ENCODE measurements at places on chromosomes 6 and 20.
A peak's percentile ranks its signal among the peaks of the same experiment; 100 is the strongest.

DNA sequence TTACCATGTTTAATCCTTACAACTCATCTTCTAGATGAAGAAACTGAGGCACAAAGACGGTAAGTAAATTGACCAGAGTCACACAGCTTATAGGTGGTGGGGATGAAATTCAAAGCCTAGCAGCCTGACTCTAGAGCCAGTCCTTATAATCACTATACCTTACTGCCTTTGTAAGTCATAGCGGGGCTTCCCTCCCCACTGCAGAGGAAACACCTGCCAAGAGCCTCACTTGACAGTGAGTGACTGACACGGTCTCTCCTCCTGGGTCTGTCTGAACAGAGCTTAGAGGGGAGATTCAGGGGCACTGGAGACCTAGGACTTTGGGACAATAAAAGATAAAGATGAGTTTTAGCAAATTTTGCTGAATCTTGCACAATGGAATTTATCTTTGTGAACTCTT lies 12.8 kb downstream of the SUN5 start:
- no peak for DNase-seq

DNA sequence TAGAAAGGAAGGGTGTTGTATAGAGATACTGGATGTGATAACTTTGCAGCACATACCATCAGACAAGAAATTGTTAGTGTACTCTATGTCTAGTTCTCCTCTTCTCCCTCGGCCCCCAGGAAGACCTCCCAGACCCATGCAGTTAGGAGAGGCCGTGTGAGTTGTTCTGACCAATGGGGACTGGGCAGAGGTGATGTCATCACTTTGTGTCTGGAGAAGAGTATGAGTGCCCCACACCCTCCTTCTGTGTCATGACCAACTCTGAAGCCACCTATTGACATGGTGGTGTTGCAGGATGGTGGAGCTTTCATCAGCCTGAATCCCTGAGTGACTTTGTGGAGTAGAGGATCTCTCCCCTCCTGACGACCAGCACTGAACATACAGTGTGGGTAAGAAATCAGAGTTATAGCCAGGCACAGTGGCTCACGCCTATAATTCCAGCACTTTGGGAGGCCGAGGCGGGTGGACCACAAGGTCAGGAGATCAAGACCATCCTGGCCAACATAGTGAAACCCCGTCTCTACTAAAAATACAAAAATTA lies 72.2 kb downstream of the IPCEF1 start:
- DNase-seq = no peak

- no peak for DNase-seq
These were observed 60.9 kb upstream of the SMIM8 start for GRCh38 chr6:87261534-87261933.

- DNase-seq = peak; percentile 68
These were observed 50.8 kb upstream of the FAM83D start for GRCh38 chr20:38875175-38875993.

GRCh38 chr6:166005401-166005943 lies 162.2 kb downstream of the TBXT start:
- no peak for DNase-seq

DNA sequence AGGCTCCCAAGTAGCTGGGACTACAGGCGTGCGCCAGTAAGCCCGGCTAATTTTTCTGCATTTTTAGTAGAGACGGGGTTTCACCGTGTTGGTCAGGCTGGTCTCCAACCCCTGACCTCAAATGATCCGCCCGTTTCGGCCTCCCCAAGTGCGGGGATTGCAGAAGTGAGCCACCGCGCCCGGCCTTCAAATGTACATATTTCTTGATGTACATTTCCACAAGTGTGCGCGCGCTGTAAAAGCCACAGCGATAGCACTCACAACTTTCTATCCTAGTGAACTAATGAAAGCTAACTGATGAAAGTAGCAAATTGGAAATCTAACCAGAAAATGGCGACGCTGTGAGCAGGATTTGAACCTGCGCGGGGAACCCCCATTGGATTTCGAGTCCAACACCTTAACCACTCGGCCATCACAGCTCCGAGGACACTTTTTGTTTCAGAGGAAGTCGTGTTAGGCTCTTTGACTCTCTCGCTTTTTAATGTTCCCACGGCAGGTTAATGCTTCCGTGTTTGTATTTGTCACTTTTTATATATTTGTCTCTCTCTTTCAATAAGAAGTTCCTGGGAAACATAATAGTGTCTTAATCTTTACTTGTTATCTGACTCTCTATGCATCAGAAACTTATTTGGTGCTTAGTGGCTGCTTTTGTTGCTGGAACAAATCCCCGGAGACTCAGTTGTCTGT lies 199.4 kb upstream of the ZNF184 start:
- peak; percentile 65 for DNase-seq

DNA sequence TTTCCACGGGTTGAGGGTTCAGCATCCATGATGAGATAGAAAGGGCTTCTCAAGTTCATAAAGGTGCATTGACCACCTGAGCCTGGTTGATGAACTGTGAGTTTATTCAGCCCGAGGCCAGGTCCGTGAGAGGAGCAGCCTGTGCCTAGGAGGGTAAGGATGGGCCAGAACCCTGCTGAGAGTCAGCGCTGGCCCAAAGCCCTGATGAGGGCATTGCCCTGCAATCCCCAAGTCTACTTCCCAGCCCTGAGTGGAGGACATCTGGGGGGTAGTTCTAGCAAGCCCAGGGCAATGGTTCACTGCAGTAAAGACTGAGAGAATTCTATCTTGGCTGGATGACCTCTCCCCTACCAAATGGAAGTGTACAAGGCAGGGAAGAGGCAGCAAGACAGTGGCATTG lies 123.3 kb upstream of the NXT1 start:
- no peak for DNase-seq

DNA sequence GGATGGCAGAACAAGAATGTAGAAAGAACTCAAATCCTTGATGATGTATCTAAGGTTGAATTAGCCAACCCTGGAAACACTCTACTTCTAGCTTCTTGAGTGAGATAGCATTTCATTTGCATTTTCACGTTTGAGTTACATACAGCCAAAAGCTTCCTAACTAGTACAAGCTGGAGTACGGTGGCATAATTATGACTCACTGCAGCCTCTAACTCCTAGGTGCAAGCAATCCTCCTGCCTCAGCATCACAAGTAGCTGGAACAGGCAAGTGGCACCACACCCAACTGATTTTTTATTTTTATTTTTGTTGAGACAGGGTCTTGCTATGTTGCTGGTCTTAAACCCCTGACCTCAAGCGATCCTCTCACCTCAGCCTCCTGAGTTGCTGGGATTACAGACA lies 36.5 kb upstream of the STK35 start:
- no peak for DNase-seq

GRCh38 chr6:50712291-50712690 lies 1.0 kb upstream of the TFAP2D start:
- DNase-seq = no peak

DNA sequence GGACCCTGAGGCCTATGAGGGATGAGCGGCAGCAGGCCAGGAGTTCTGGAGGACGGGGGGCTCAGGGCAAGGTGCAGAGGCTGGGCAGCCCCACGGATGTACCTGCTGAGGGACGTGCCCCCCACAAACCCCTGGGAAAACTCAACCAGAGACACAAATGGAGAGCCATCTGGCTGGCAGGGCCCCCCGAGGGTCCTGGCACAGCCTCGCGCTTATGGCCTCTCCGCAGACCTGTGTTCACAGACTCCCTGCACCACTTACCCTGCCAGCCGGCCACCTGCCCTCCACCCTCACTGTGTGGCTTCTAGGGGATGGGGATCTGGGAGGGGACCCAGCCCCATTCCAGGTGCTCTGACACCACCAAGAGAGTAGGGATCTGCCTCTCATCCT lies 3.4 kb upstream of the ZBTB46 start:
- DNase-seq = no peak

DNA sequence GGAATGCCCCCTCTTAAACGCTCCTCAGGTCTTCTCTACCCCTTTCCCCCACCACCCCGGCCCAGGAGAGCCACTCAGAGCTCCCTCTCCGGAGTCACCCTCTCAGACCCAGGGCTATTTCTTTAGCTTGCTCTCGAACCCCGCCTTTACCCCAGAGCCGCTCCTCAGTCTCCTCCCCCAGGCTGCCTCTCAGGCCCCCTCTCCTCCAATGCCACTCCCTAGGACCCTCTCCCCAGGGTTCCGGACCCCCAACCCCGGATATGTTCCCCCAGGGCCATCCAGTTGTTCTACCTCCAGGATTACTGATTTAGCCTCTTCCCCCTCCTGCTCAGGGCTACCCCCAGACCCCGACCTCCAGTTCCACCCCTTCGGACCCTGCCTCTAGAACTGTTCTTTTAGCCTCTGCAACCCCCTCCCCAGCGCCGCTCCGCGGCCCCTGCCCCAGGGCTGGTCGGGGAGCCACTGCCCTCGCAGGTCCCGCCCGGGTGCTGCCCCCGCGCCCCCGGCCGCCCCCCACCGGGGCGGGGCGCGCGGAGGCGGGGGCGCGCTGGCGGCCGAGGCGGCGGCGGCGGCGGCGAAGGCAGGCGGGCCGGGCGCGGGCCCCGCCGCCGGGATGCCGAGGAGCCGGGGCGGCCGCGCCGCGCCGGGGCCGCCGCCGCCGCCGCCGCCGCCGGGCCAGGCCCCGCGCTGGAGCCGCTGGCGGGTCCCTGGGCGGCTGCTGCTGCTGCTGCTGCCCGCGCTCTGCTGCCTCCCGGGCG lies at the start of gene MMP24:
Gene MMP24 (plus strand): TSS at position 565 of the 758 bp plus-strand sequence. CDS start 49 bp downstream, at position 614.
- DNase-seq = no peak

DNA sequence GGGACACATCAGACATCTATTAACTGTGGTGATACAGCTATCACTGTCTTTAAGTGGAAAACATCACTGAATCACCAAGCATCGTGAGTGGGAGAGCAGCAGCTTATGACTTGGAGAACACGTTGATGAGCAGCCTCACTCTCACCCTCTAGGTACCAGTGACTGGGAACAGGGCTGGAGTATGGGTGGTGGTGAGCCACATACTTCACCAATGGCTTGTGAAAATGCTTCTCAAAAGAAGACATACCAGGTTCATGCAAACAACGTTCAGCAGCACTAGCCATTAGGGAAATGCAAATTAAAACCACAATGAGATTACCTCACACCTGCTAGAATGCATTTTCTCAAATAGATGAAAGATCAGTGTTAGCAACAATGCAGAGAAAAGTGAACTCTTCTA lies 25.3 kb downstream of the SNX5 start:
- DNase-seq = no peak

- DNase-seq = no peak
These were observed 69.1 kb upstream of the EXOC2 start for GRCh38 chr6:761997-762396.

DNA sequence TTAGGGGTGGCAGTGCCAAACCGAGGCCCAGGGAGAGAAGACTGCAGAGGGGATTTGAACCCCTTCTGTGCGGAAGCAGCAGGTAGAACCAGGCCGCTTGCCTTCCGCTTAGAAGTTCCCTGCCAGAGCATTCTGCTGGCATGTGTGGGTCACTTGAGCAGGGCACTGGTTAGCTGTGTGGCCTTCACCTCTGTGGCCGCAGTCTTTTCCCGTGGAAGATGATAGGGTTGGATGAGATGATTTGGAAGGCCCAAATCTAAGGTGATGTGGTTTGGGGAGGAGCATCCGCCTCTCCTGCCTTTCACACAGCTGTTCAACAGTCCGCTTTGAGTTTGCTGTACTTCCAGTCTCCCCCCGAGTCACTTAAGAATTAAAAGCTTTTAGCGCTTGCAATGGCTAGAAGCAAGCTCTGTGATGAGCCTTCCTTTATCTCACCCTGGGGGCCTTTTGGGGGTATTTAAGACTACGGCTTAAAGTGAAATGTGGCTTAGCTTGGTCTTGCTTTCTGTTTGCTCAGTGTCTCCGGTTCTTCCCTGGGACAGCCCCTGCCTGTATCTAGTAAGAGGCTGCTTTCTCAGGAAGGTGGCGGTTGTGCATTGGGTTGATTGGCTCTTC lies 743 bp downstream of the CMTR1 start:
- peak; percentile 28 for DNase-seq

- no peak for DNase-seq
These were observed 147.0 kb downstream of the CDKAL1 start for GRCh38 chr6:20681243-20681684.

DNA sequence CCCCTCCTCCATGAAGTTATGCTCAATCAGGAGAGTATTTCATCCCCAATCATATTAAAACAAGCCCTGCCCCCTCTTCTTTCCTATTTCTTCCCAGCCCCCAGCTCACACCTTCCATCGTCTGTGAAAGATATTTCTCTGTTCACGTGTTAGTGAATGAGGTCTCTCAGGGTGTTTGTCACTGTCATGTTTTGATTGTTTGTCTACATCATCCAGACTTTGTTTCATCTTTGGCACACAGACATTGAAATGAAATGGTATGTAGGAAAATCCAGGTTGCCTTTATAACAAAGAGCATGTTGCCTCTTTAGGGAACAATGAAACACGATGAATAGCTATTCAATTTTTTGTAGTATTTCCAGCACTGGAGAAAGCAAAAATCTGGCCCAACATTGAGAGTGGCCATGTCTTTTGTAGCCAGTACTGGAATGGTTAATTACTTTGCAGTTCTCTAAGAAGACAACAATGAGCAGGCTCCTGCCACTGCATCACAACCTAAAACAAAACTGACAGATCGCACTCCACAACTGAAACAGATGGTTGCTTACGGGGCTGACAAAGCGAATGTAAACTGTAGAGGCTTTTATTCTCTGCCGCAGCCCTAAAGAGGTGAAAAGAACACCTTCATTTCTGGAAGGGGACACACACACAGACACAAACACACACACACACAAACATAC lies 543.6 kb upstream of the CITED2 start:
- DNase-seq = no peak

DNA sequence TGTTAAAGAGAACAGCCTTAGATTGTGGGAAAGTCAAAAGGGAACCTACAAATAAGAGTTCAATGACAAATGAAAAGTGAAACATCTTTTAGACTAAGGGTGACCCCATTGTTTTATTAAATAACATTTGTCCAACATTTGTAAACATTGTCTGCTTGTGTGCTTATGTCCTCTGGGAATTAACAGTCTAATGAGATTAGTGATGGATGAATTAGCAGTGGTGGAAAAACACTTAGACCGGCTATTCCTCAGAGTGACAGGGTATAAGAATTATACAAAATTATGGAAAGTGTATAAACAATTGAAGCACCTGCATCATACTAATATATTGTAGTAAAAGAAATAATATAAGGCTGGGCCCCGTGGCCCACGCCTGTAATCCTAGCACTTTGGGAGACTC lies 29.3 kb upstream of the HFE start:
- DNase-seq = no peak

DNA sequence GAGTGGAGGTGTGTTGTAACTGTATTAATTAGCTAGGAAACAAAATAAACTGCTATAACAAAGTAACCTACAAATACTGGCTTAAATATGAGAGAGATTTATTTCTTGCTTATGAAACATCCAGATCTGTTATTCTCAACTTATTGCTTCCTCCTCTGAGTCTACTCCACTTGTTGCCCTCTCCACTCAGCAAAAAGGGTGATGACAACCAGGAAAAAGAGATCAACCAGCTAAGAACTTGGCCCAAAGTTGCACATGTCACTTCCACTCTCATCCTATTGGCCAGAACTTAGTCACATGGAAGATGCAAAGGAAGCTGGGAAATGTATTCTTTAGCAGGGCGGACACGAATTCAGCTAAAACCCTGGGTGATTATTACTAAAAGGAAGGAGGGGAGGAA lies 5.2 kb upstream of the TP53RK start:
- peak; percentile 94 for DNase-seq

Measured in MV-4-11 (cell line).